ENCODE measurements at places on chromosomes 5 and 9. TPM values are rescaled to one million over a fixed set of nuclear protein-coding genes. Genes with fewer than 3 reads are reported as not detected.

The STRBP gene
- 4.3 TPM for total RNA-seq

The SH3PXD2B gene
- 32.2 TPM for total RNA-seq

The DMXL1 gene
- 49.6 TPM for total RNA-seq

The PCDHGB4 gene
- total RNA-seq: 11.0 TPM

The NUDT2 gene
- total RNA-seq: 30.2 TPM

The TOR4A gene
- 42.3 TPM for total RNA-seq

The PCDHB3 gene
- total RNA-seq: 0.43 TPM

The ACOT12 gene
- total RNA-seq: not detected

The BAAT gene
- total RNA-seq: under 0.01 TPM

The SLC45A2 gene
- total RNA-seq: not detected

The CKMT2 gene
- total RNA-seq: 0.43 TPM

The TNFSF8 gene
- total RNA-seq: not detected

The GFI1B gene
- total RNA-seq: 0.32 TPM

The NEURL1B gene
- 2.9 TPM for total RNA-seq

The GPRIN1 gene
- total RNA-seq: 3.5 TPM

The LECT2 gene
- not detected for total RNA-seq

The WNT8A gene
- not detected for total RNA-seq

The TRIM14 gene
- total RNA-seq: 13.4 TPM

The SPEF2 gene
- 4.3 TPM for total RNA-seq

The CNTNAP3 gene
- 0.64 TPM for total RNA-seq

The POLR3G gene
- 4.5 TPM for total RNA-seq

The NXNL2 gene
- 7.7 TPM for total RNA-seq

The FBXL7 gene
- 10.6 TPM for total RNA-seq

The CARD9 gene
- 20.0 TPM for total RNA-seq

The IFNA2 gene
- total RNA-seq: not detected

The CDK9 gene
- 50.1 TPM for total RNA-seq

The FBP2 gene
- total RNA-seq: not detected

The APBA1 gene
- total RNA-seq: 11.2 TPM

The OR13C3 gene
- not detected for total RNA-seq

The ANKRD31 gene
- under 0.01 TPM for total RNA-seq

The SLC44A1 gene
- total RNA-seq: 22.5 TPM

The SMIM33 gene
- total RNA-seq: not detected

All from fibroblast of villous mesenchyme (primary cell).